ENCODE measurements at places on chromosomes 3 and 15. TPM values are rescaled to one million over a fixed set of nuclear protein-coding genes. Genes with fewer than 3 reads are reported as not detected.

The CPLX3 gene
- not detected for total RNA-seq

The SGO1 gene
- total RNA-seq, result 5.4 TPM

The SLC28A2 gene
- not detected for total RNA-seq

The PIGBOS1 gene
- 10.8 TPM for total RNA-seq

The AADACL2 gene
- not detected for total RNA-seq

The CFAP100 gene
- total RNA-seq, result not detected

The TARS3 gene
- total RNA-seq, result 12.4 TPM

The FAM81A gene
- 1.4 TPM for total RNA-seq
